ENCODE measurements at places on chromosomes 2 and 18. TPM values are rescaled to one million over a fixed set of nuclear protein-coding genes. Genes with fewer than 3 reads are reported as not detected.

- DNase-seq: no peak
These were observed 28.6 kb upstream of the NPC1 start for GRCh38 chr18:23614891-23615290.

DNA sequence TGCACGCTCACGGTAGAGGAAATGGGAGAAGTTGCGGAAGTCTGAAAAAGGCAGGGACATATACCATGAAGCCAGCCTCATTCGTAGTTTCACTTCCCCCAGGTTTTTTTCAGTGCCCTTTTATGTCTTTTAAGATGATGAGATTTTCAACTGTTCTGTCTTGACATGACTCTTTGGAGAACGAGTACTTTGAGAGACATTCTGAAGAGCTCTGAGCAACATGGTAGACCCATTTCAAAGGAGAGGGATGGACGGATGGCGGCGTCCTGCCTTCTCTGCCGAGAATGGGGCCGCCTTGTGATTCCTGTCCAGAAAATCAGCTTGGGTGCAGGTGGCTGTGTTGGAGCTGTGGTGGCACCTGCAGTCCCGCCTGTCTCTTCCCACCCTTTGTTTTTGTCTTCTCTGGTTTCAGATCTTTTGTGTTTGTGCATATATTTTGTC is 41.7 kb downstream of the SH3BP4 start:
- DNase-seq: no peak

DNA sequence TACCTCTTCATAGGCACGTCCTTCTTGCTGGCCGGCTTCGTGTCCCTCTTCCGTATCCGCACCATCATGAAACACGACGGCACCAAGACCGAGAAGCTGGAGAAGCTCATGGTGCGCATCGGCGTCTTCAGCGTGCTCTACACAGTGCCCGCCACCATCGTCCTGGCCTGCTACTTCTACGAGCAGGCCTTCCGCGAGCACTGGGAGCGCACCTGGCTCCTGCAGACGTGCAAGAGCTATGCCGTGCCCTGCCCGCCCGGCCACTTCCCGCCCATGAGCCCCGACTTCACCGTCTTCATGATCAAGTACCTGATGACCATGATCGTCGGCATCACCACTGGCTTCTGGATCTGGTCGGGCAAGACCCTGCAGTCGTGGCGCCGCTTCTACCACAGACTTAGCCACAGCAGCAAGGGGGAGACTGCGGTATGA is 2.3 kb downstream of the FZD7 start:
- DNase-seq: no peak

GRCh38 chr2:240212425-240213225 is 72.2 kb upstream of the OTOS start:
- DNase-seq: no peak

GRCh38 chr2:63596401-63596883 is 7.7 kb downstream of the MDH1 start:
- no peak for DNase-seq

DNA sequence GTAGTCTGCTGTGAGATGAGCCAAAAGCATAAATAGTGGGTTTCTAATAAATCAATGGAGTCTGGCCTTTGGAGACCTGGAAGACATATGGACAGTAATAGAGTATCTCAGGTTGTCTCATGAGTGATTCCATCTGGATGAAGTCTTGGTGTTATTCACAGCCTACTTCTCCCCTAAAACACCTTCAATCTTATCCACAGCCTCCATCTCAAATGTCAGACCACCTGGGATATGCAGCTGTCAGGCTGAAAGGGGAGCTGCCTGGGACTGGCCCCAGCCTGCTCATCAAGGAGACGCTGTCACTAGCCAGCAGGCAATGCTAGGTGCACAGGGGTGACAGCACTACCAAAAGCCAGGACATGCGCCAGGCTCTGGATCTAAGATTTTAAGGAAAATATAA is 684.0 kb upstream of the ZEB2 start:
- DNase-seq: no peak

DNA sequence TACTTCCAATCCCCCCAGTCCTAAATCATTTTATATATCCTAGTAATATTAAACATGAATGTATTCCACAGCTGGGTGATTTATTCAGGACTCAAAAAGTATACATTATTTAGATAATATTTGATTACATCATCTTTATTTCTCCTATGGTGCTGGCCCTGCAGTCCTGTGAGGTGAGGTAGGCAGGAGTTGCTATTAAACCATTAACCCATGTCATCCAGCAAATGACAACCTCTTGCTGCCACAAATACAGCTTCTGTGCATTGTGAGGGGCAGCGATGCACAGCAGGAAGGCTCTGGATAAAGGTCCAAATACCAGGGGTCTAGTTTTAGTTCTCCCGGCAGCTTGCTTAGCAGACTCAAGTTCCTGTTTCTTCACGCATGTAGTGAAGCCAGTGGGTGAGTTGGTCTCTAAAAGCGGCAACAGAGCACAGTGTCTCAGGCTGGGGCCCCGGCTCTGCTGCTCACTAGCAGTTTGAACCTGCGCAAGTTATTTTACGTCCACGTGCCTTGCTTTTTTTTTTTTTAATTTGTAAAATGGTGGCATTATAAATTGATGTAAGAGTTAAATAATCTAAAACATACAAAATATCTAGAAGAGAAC is 36.1 kb downstream of the INSIG2 start:
- DNase-seq: no peak

DNA sequence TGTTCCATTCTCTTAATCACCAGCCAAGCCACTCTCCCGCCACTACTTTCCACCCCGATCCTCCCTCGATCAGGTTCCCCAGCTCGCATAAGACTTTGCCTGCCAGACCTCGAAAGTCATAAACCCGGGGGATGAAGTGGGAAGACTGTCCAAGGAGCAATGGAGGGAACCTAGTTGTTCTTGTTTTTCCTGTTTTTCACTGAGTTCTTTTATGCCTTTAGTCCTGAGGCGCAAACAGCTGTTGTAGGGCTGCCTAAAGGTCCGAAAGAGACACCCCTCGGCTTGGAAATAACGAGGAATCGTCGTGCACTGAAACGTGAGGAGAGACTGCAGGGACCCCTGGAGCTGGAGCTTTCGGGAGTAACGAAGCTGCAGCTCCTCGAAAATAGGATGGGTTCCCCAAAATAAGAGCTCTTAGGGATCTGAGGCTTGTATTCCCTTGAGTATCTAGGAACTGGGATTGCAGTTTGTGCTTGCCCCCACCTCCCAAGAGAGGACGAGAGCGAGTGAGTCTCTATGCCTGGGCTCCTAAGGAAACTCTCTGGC is 1.7 kb upstream of the HOXD12 start:
- no peak for DNase-seq

- no peak for DNase-seq
These were observed 94.4 kb downstream of the KCTD18 start for GRCh38 chr2:200415455-200415854.

- no peak for DNase-seq
These were observed 3.9 kb upstream of the KLHL29 start for GRCh38 chr2:23381084-23381483.

- DNase-seq: no peak
These were observed 74.7 kb upstream of the TTC39C start for GRCh38 chr18:23939896-23940295.

DNA sequence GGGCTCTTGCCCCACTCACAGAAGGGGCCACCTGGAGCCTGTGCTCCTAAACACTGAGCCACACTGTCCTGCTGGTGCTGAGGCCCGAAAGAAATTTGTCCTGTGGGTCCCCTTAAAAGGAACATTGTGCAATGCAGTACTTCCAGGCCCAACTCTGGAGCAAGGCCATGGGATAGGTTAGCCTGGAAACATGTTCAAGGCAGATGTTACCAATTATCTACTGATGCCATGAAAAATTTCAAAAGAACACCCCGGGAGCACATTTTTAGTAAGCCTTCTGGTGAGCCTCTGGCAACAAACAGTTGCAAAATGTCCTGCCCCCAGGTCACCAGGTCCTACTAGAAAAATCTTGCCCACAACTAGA is 12.3 kb upstream of the PTMA start:
- DNase-seq: no peak

GRCh38 chr2:197042739-197043196 is 116.3 kb upstream of the PGAP1 start:
- DNase-seq: no peak

- no peak for DNase-seq
These were observed 106.3 kb upstream of the CD302 start for GRCh38 chr2:159904127-159904958.

DNA sequence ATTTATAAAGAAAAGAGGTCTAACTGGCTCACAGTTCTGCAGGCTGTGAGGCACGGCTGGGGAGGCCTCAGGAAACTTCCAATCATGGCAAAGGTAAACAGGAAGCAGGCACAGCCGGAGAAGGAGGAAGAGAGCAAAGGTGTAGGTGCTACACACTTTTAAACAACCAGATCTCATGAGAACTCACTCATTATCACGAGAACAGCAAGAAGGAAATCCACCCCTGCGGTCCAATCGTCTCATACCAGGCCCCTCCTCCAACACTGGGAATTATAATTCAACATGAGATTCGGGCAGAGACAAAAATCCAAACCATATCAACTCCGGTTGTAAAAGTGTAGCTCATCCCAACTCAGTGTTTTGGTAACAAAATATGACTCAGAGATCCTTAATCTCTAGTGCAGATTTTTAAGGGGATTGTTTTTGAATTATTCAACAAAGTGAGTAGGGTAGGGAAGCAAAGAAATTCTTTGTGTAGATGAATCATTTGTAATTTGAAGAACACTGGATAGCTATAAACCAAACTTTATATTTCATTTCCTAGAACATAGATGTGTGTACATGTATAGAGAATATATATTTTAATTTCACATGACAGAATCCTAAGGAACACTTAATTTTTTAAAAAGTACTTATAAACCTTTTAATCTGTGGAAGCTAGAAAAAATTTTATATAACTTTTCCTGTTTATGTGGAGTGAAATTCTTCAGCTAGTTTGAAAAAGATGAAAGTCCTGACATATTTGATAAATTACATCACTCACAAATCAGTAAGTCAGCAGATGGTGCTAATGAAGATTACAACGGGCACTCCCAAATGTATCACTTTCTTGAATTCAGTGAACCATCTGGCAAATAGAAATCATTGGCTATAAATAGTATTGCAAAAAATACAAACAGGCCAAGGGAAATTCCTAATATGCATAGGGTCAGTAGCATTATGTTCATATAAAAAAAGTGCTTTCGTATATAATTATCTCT is 130.1 kb downstream of the OLA1 start:
- no peak for DNase-seq

GRCh38 chr2:217035967-217036366 is 176.1 kb upstream of the TNP1 start:
- no peak for DNase-seq

DNA sequence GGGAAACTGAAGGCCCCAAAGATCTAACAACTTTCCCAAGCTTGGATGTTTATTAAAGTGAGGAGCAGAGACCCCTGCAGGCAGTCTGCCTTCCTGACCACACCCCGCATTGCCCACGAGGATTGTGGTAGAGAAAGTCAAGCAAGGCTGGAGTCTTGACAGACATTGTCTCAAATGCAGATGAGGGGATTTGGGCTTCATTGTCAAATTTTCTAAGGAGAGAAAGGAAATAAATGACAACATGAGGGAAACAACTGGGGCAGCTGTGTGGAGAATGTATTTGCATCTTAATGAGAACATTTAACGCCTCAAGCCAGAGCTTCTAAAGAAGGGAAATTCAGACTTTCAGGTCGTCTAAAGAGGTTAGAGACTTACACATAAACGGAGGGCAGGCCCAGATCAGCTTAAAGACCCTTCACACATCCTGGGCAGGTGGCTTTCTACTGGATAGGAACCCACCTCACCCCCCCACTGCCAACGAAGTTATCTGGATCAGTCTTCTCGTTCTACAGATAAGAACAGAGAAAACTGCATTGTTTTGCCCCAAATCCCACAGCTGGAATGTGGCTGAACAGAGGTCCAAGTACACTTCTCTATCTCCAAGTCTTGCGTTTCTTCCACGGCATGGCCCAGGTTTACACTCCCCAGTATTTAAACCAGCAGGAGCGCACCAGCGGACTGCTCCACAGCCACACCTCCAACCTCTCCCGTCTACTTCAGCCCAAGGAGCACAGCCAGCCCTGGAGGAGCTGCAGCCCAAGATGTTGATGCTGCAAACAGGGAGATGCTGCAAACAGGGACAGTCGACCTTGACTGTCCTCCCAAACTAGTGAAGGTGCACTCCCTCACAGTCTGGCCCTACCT is 16.2 kb upstream of the SCG2 start:
- DNase-seq: no peak

GRCh38 chr2:224722250-224722649 is 6.1 kb upstream of the CCDC195 start:
- DNase-seq: no peak

GRCh38 chr2:102049756-102050443 is 58.1 kb downstream of the IL1R2 start:
- DNase-seq: no peak

DNA sequence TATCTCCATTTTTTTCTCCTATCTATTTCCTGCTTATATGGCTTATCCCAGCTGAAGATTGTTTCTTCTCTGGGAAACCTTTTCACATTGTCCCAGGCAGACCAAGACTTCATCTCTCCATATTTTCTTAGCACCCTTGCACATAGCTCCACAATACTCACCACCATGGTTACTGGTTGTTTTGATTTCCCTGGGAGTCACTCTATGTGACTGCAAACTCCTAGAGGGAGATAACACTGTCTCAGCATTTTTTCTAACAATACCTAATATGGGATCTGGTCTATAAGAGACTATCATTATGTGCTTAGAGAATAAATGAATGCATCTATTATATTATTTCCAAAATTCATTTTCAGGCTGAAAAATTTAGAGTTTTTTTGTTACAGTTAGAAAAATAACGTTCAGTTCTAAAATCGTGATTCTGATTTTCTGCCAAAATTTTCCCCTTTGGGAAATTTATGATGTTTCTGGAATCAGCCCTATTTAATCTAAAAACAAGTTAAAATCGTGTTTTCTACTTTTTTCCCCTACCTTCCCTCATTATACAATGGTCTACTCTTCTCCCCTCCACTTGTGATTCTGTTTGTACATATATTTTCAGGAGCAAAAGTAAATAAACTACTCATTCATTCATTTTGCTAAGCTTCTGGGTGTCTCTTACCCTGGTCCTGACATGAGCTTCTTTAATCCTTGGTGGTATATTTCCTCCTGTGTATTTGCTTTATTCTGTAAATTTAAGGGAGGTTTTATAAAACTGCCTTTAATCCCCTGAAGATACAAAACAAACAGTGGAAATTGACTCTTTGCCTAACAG is 95.4 kb downstream of the HNMT start:
- DNase-seq: no peak

GRCh38 chr2:159442159-159442852 is 155.8 kb upstream of the WDSUB1 start:
- no peak for DNase-seq

The CFAP221 gene
- 0.17 TPM for total RNA-seq

The DCC gene
- 0.83 TPM for total RNA-seq

The CLEC4F gene
- 0.42 TPM for total RNA-seq

The ZSWIM2 gene
- not detected for total RNA-seq

The GORASP2 gene
- 33.2 TPM for total RNA-seq

The APCDD1 gene
- total RNA-seq: 47.1 TPM

The SLC19A3 gene
- 1.5 TPM for total RNA-seq

The DNAH6 gene
- 0.13 TPM for total RNA-seq

The SIX3 gene
- total RNA-seq: 0.42 TPM

The TCF23 gene
- total RNA-seq: not detected

The ATAD2B gene
- total RNA-seq: 17.4 TPM
